ENCODE measurements at places on chromosomes 1 and 21. TPM values are rescaled to one million over a fixed set of nuclear protein-coding genes. Genes with fewer than 3 reads are reported as not detected.

The OR2T29 gene
- not detected for polyA plus RNA-seq

The RPE65 gene
- not detected for polyA plus RNA-seq

The ADAM15 gene
- 57.3 TPM for polyA plus RNA-seq

The TTLL10 gene
- polyA plus RNA-seq, result not detected

The KIF14 gene
- 3.9 TPM for polyA plus RNA-seq

The LRRC38 gene
- polyA plus RNA-seq, result 55.6 TPM

The KCNK1 gene
- not detected for polyA plus RNA-seq

Data from muscle of arm (tissue), 14 donors.